ENCODE measurements at places on chromosomes 7 and 10.

DNA sequence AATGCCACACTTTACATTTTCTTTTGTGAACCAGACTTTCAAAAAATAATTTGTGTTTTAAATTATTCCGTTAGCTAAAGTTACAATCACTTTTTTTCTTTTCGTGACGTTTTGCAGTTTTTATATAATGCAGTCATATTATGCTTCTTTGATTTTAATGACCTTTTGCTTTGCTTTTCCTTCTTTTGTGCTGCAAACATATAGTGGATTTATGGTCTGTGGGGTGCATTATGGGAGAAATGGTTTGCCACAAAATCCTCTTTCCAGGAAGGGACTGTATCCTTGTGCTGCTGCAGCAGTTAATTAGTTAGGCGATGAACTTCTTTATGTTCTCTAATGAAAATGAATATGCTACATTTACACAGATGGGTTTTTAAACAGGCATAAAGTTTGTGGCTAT lies 117.4 kb downstream of the MAPK8 start:
- DNase-seq, result no peak

GRCh38 chr7:954330-955238 lies at the start of gene ADAP1:
ADAP1 (minus strand) TSS chr7:954680; CDS start chr7:954477, 203 bp downstream.
- DNase-seq, result peak; percentile 41

GRCh38 chr7:66741-67140 lies 125.6 kb upstream of the FAM20C start:
- DNase-seq, result no peak

GRCh38 chr7:75591467-75592255 lies 99.5 kb downstream of the SPDYE5 start:
- no peak for DNase-seq

DNA sequence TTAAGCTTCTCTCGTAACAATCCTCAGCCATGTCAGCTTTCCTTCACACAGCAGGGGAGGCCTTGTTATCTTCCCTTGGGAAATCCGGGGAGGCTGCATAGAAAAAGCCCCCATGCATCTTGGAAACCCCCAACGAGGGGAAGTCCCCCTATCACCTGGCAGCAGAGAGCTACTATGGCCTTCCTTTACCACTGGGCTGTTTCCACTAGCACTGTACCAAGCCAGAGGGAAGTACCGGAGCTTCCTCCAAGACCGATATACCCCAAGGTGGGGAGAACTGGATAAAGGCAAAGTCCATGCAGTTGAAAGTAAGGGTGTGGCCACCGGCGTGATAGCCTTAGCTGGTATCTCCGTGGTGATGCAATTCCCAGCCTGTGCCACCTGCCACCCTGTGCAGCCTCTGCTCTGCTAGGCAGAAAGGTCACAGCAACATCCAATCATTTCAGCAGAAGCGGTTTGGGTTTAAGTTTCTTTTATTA lies 4.4 kb upstream of the CLIP2 start:
- no peak for DNase-seq

GRCh38 chr7:66747881-66748511 lies 7.5 kb downstream of the RABGEF1 start:
- peak; percentile 68 for DNase-seq

GRCh38 chr7:22393913-22394729 lies 37.2 kb upstream of the RAPGEF5 start:
- peak; percentile 10 for DNase-seq

DNA sequence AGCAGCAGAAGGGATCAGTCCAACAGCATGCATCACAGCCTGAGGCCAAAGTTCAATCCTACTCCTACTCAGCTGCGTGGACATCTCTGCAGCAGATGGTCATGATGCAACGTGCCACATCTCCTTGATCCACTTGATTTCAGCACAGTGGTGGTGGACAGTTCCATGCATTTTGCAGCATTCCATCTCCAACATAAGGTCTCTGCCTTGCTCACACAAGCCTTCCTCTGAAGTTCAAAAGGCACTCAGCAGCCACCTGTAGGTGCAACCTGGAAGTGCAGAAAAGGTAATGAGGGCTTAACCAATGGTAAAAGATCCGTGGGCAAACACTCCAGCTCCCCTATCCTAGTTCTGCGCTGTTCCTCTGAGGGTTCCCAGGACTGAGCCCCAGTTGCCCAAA lies 57.5 kb upstream of the CHCHD3 start:
- peak; percentile 44 for DNase-seq

DNA sequence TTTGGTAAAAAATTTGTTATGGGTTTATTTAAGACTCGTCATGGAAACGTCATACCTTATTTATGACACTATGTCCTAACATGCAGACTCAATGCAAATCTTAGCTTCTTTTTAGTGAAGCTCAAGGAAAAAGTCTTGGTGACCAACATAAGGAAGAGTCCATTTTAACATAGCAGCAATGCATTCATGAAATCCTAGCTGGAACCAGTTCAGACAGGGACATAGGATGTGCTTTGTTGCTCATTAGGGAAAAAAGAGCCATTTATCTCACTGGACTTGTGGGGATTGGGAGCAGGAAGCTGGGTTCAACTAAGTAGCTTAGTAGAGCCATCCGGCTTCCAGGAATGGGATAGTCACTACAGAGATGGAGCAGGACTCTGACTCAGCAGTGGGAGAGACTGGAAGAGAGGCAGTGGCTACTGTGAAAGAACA lies 100.7 kb upstream of the DKK1 start:
- DNase-seq, result peak; percentile 70

- no peak for DNase-seq
Observed at GRCh38 chr7:131147604-131148003, 180.1 kb upstream of the MKLN1 start.

GRCh38 chr10:25508112-25508815 lies 333.5 kb downstream of the GPR158 start:
- no peak for DNase-seq

DNA sequence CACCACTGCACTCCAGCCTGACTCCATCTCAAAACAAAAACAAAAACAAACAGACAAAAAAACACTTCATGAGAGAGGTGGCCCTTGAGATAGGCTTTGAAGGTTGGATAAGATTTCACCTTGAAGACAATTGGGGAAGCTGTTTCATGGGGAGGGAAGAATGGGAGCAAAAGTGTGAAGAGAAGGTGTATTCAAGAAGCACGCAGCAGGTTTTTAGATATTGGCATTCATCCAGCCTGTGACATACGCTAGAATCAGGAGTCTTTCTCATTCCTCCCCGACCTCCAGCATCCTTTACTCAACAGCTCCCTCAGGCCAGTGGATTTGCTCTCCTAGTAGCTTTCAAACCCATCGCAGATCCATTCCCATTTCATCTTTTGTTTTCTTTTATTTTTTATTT lies 116.3 kb upstream of the FAM171A1 start:
- no peak for DNase-seq

DNA sequence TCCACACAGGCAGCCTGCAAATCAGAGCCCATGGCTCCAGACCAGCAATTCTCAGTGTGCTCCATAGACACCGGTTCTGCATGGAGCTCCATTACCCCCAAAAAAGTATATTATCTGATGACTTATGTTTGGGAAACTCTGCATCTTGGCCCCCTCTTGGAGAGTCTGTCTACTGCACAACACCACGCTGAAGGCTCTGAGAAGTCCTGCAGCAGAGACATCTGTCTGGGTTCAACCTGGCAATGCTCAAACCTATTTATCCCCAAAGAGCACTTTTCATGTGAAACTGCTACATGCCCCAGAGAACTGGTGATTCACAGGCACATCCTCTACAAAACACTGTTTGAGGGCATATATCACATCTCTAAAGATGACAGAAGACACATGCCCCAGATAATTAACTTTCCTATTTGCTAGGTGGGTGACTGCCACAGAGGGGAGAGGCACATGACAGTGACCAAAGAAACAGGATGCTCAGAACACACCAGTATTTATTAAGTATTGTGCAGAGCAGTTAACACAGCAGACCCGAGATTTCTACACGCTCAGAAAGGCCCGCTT lies 83.8 kb downstream of the DLG5 start:
- no peak for DNase-seq

- DNase-seq, result peak; percentile 37
Observed at GRCh38 chr7:117715784-117716445, 157.3 kb downstream of the CTTNBP2 start.

GRCh38 chr10:80487791-80488538 lies 33.9 kb downstream of the TSPAN14 start:
- no peak for DNase-seq

DNA sequence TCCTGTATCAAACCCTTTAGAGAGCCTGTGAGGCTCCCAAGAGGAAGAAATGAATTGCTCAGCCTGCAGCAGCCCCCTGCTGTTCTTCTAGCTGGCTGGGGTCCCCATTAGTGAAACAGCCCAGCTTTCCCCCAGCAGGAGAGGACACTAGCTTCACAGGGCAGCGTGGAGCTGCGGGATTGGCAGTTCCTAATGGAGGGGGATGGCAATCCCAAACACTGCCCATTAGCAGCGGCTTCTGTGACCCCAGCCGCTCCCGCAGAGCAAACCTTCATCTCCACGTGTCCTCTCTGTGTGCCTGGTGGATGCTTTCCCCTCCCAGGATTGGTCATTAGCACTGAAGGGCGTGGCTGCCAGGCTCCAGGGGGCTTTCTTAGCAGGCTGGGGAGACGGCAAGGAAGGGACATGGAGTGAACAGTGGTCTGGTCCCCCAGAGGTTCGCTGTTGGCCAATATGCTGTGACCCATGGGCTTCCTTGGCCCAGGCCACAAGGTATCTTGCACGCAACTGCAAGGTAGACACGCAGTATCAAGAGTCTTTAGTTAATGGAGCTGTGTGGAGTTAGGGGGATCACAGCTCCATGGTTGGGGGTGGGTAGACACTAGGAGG lies 322.5 kb upstream of the ZMIZ1 start:
- no peak for DNase-seq

DNA sequence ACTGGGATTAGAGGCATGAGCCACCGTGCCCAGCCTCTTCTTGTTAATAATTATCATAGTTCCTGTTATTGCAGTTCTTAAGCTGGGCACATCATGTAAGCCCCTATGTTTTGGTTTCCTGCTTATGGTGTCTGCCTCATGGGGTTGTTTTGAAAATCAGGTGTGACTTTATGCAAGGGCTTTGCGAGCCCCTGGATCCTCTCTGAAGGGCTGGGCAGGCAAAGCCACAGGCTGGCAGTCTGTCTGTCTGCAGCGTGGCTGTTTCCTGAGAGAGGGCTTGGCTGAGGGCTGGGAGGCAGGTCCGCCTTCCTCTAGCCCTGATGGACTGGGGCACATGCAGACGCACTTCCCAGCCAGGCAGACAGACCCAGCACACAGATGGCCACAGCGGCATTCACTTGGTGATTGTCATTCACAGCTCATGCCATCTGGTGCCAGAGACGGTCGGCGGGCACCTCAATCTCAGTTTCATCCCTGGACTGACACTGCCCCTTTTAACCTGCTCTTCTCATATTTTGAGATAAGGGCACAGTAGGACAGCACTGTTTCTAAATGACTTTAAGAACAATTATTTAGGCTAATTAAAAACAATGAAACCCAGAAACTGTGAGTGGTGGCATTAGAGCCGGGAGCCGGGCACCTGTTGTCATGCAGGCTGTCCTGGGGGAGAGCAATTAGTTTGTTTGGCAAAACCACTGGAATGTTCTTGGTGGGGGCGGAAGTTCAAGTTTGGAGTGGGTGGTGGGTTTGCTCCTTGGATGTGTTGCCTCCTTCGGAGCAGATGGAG lies 35.5 kb downstream of the RBM20 start:
- no peak for DNase-seq

- peak; percentile 20 for DNase-seq
Observed at GRCh38 chr7:1087952-1088920, at the start of gene GPER1. GPER1 (plus strand) TSS chr7:1088113; CDS start chr7:1091729, 3,616 bp downstream.

DNA sequence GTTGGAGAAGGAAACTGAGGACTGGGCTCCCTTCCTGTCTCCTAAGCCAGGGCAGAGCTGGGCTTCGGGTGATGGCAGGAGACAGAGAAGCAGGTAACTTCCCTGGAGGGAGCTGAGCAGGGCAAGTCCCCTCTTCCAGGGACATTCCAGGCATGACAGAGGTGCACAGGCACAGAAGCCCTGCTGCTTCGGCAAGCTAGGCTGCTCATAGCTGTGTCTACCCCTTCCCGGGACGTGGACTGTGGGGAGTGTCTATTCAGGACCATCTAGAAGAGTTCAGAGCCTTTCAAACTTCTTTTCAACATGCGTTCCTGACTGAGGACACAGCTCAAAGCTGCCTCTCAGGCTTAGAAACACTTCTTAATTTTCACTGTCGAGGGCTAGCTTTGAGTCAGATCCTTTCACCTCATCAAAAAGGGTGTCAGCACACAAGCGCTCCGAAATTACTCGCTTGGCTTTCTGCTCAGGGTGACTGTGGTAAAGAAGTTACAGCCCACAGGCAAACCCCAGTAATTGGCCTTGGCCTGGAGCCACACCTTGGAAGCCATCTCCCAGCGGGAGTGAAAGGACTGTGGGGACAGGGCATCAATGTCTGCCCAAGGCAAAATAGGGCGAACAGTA lies 63.7 kb upstream of the STEAP1B start:
- no peak for DNase-seq

DNA sequence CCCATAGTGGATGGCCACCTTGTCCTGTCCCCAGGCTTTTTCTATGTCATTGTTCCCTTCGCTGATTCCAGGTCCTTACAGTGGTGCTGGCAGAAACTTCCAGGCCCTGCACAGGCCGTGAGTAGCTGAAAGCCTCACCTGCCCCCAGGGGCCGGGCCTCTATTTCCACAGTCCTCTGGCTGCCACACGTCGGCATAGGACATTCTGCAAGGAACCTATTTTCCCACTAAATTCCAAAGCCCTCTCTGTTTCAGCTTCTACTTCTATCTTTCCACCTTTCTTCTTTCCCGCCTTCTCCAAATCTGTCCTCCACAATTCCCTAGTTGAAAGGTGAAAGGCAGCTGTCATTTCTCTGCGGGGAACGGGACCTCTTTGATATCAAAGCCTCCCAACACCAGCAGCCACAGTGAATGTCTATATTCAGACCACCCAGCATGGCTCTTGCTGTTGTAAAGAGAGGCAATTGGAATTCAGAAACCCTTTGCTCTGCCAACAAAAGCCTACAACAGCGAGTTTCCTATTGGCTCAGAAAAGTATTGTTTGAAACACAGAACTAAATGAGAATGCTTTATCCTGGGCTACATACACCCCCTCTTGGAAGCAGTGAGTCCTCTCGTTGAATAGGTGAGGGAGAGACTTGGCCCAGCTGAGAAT lies 607.7 kb downstream of the GALNT17 start:
- DNase-seq, result no peak

DNA sequence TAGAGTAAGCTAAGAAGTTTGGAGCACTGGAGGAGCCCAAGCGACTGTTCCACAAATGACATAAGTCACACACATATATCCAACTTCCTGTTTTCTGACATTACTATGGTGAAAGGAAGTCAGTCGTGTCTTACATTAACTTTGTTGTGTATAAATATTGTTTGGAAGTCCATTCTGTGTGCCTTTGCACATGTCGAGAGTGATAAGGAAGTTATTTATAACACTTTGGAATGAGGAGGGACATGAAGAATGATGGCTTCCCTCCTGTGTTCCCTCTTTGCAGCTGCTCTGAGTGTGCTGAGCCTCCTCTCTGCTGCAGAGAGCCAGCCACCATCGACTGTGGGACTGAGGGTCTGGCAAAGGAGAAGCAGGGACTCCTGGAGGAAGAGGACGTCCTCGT lies 40.4 kb upstream of the MGMT start:
- no peak for DNase-seq

- DNase-seq, result no peak
Observed at GRCh38 chr10:97820096-97820704, 29.4 kb upstream of the GOLGA7B start.

GRCh38 chr10:79250259-79250658 lies 97.0 kb upstream of the PPIF start:
- DNase-seq, result no peak

- peak; percentile 95 for DNase-seq
Observed at GRCh38 chr7:17651863-17652385, 288.4 kb downstream of the SNX13 start.

All from fibroblast of skin of right quadriceps (primary cell).